Stimulated activated CD4-positive, alpha-beta T cell treated with anti-CD3 and anti-CD28 coated beads, TNF-alpha, amount 100 ng/mL, for 1 hour (primary cell): ENCODE measurements at places on chromosomes 5 and 9.
A peak's percentile ranks its signal among the peaks of the same experiment; 100 is the strongest.

GRCh38 chr5:113213551-113214425, 221.0 kb downstream of the TSSK1B start:
- DNase-seq: no peak

- no peak for DNase-seq
These were observed 169.0 kb downstream of the TRPM6 start for GRCh38 chr9:74718709-74719108.

DNA sequence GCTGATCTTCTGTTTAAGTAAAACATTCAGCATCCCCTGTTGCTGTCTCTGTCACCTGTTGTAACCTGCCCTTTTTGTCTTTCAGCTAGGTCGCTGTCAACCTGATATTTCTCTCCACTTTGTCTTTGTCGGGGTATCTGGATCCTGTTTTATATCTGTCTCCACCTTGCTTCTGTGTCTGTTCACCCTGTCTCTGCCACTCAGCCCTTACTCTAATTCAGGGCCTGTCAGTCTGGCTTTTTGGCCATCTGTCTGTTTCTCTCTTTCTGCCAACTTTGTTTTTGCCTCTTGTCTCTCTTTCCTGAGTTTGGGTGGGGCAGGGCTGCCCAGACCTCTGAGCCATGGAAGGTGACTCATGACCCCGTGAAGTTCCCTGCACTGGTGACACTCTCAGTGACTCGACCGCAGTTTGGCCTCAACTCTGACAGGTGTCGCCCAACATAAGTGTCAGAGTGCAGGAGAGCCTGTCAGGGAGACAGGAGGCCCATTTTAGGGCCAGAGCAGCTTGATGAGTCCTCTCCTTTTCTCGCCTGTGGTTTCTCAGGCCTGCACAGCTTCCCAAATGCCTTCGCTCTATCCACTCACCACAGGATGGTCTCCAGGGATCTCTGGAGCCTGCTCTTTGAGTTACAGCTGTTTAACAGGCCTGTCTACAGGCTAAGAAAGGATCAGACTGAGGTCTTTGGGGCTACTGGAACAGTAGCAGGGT, 868 bp downstream of the ZBTB43 start:
- peak; percentile 53 for DNase-seq

- no peak for DNase-seq
These were observed 1237.4 kb upstream of the CDH18 start for GRCh38 chr5:21225223-21226064.

- DNase-seq: no peak
These were observed 2.1 kb upstream of the MARCHF6 start for GRCh38 chr5:10351199-10351905.

DNA sequence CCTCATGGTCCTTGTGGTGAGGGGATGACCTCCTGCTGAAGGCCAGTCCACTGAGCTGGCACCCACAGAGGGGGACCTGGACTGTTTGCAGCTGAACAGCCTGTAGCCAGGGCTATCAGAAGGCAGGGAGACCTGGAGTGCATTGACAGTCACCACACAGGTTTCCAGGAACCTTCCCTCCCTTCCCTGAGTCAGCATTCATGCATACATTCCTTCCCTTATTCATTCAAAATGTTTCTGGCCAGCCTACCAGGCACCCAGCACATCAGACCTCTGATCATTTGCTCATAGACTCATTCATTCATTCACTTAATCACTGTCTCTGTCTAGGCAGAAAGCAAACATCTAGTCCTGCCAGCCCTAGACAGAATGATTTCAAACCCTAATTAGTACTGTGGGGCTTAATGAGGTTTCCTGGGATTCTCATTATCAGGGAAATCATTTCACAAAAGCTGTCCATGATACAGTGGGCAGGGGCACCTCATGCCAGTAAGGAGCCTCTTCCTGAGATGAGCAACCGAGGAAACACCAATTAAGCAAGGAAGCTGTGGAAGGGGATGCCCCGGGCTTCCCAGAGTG, 110.1 kb upstream of the PPP1R26 start:
- no peak for DNase-seq

GRCh38 chr5:26530305-26530704, 508.1 kb downstream of the CDH9 start:
- DNase-seq: no peak

- no peak for DNase-seq
These were observed 346.9 kb upstream of the TLE4 start for GRCh38 chr9:79224672-79225433.
